ENCODE measurements at places on chromosomes 6 and 20.
A peak's percentile ranks its signal among the peaks of the same experiment; 100 is the strongest.

DNA sequence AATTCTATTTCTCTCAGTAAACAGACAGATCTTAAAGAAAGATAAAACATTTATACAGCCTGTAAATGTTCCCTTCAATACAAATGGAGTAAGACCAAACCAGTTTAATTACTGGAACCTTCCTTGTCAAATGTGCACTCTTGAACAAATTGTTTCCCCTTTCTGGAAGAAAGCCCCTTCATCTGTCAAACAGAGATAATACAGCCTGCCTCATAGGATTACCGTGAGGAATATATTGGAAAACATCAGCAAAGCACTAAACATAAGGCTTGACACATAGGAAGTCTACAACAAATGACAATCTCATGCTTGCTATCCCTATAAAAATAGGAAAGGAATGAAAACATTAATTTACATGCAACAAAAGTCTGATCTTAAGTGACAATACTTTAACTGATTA lies 173.8 kb downstream of the PTPRK start:
- no peak for DNase-seq

DNA sequence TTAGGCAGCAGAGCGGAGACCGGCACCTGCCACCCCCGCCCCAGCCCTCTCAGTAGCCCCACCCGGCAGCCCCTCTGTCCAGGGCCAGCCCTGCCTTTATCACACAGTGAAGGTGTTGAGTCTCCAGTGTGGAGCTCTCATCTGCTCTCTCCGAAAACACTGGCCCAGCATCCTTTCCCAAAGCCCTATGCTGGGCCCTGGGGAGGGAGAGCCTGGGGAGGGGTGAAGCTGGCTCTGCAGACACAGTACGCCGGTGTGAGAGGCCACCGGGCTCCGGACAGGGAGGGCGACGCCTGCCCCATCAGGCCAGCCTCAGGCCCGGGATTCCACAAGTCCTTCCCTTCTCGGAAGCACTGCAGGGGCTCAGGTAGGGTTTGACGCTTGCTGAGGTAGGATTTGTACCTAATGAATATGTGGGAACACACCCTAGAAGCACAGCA lies 186.9 kb downstream of the ERMARD start:
- DNase-seq = no peak

GRCh38 chr20:4869290-4870193 lies 131.8 kb downstream of the SLC23A2 start:
- DNase-seq = peak; percentile 45

DNA sequence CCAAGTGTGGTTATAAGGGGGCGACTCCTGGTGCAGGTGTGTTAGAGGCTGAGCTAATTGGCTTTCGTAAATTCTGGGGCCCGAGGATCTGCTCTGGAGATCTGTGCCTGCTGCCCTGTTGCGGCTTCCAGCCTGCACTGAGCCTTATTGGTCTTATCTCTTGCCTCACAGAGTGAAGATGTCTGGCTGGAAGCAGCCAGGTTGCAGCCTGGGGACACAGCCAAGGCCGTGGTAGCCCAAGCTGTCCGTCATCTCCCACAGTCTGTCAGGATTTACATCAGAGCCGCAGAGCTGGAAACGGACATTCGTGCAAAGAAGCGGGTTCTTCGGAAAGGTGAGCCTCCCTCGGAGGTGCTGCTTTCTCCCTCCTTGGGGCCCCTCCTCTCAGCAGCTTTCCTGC lies 20.0 kb downstream of the PRPF6 start:
- no peak for DNase-seq

DNA sequence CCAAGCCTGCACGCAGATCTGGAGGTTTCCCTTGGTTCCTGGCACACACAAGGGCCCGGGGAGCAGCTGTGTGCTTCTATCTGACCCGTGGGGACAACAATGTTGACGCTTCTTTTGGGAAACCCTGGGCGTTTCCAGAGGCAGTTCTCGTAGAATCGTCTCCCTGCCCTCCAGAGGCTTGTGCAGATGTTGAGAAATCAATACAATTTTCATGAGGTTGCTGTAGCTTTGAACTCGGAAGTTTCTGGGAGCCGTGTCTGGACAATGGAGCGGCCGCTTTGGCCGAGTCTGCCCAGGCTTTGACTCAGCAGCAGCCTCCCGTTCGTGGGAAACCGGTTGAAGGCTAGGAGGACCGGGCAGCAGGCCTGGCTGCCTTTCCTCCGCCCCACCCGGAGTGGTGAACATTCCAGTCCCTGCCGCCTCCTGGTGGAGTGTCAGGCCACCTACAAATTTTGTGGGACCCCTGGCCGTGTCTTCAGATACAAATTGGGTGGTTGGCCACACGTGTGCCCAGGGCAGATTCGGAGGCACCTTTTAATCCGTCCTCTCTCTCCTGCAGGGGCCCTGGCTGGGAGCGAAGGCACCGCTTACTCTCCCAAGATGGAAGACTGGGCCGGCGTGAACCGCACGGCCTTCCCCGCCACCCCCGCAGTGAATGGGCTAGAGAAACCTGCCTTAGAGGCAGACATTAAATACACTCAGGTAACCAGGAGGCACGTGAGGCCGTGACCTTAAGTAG lies 2.7 kb downstream of the PAX1 start:
- peak; percentile 36 for DNase-seq

DNA sequence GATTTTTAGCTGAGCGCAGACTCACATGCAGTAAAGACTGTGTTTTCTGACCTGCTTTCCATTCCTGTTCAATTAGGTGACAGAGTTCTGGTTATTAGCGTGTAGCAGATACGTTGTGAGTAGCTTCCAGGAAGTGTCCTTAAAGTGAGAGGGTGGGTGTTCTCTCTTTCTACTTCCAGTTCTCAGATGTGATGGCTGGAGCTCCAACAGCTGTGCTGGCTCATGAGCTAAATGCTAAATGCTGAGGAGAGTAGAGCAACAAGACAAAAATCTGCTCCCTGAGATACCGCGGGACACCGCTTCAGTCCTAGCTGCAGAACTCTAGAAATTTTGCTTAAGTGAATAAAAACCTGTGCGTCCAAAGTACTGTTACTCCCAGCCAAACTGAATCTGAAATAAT lies 38.2 kb upstream of the FYN start:
- DNase-seq = no peak

DNA sequence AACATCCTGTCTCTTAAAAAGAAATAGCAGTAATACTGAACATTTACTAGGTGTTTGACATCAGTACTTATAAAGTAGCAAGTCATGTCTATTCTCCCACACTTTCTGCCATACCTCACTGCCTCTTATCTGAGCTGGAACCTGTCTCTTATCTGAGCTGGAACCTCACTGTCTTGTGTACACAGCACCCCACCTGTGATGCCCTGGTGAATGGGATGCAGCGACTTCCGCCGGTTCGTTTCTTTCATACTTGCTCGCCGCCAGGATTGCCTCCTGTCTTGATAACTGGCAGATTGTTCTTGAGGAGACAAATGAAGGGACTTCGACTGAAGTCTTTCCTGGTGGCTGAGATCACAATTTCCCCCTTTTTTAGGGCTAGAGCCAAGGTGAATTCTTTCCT lies 2.9 kb downstream of the DSN1 start:
- no peak for DNase-seq

DNA sequence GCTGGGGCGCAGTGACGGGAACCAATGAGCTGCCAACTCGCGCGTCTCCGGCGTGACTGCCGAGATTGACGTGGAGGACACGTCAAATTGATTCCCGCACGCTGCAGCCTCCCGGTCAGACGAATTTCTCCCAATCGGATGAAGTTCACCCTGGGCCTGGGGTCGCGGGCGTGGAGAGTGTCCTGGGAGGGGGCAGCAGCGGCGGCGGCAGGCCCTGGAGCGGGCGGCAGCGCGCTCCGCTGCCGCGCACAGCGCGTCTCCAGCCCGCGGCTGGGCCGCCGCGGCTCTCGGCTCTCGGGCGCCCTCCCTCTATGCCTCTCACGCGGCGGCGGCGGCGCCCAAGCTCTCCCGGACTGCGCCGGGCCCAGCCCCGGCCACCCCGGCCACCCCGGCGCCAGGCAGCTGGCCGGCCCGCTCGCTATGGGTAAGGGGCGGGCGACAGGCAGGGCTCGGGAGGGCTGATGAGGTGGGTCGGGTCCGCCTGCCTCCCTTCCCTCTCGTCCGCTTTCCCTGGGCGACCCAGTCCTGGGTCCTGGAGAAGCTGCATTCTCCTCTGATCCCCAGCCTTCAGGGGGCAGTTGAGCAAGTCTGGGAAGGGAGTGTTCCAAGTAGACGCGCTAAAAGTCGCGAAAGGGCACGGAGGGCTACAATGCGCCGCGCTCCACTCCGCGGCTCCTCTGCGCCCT lies at the start of gene PAX1:
PAX1 (plus strand) TSS at position 90 of the 686 bp plus-strand sequence; CDS start at position 139, 49 bp downstream.
- DNase-seq = peak; percentile 52

DNA sequence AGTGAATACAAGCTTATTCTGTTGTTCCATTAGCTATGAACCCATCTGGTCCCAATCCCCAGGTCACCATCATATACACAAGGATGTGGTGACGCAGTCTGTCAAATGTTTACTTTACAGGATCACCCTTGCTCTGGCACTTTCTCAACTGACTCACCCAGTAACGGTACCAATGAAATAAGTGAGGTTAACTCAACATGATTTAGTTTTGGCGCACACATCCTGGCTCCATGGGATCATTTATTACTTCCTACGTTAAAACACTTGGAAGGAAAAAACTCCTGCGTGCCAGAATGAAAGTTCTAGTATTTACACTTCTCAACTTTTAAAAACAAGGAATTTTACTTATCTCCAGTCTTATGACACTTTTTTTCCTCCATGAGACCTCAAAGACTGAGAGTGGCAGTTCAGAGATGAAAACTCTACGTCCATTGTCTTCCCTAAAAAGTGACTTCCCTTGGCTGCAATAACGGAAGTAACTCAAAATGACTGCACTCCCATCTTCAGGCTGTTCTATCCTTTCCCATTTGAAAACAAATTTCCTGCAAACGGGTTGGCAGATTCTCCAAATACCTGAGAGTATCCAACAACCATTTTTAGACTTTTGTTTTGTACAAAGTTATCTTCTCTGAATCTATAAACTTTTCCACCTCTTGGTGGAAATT lies 15.9 kb downstream of the AGPAT4 start:
- DNase-seq = no peak

GRCh38 chr6:106894978-106895702 lies 79.4 kb downstream of the CD24 start:
- peak; percentile 17 for DNase-seq

DNA sequence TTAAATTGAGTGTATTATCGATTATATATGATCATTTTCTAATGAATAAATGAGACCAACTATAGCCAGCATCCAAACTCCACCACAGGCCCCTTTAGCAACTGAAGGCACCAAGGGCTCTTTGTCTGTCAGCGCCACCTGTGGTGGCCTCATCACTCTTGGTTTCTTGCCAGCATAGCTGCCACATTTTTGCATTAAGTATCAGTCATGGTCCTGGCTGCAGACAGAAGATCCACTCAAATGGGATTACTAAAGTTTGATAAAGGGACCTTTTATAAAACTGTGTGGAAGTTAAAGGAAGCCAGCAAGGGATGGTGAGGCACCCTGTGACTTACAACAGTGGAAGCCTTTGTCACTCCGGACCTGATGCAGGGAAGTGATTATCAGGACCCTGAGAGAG lies 162.9 kb downstream of the C6orf118 start:
- no peak for DNase-seq
